Uterus (tissue), 4 donors: ENCODE measurements at places on chromosomes 4 and X. TPM values are rescaled to one million over a fixed set of nuclear protein-coding genes. Genes with fewer than 3 reads are reported as not detected.

Gene CWH43
- not detected for total RNA-seq

Gene UBE2D3
- total RNA-seq, result 261 TPM

Gene C1QTNF7
- 31.5 TPM for total RNA-seq

Gene ZFP92
- total RNA-seq, result 0.26 TPM

Gene BGN
- 40.0 TPM for total RNA-seq

GRCh38 chr4:139940600-139940999, 213.4 kb downstream of the MAML3 start:
- no peak overlapping the region for H3K27ac ChIP-seq
- no peaks in the 10 kb centered on the region for H3K36me3 ChIP-seq
- H3K4me3 ChIP-seq, result no peak overlapping the region
- DNase-seq, result no peak
- H3K27me3 ChIP-seq, result no peaks in the 10 kb centered on the region

DNA sequence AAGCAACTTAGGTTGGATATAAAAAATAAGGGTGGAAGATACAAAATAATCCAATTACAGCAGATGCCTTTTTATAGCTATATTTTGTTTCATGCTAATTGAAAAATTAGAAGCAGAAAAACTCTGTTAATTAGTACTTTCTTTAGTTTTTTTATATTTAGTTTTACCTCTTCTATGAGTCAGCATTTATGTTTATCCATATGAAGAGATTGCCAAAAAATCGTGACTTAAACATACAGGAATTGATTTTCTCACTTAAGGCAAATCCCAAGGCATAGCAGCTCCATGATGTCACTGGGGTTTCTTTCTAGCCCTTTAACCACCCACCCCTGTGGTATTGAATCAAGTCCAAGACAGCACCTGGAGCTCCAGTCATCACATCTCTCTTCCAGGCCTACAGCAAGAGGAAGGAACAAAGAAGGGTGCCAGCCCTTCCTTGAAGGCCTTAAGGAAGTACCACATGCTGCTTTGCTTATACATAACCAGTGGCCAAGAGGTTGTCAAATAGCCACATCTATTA, 365.8 kb upstream of the TENM3 start:
- H3K36me3 ChIP-seq, result no peaks in the 10 kb centered on the region
- no peak overlapping the region for H3K4me3 ChIP-seq
- no peaks in the 10 kb centered on the region for H3K4me1 ChIP-seq
- H3K27ac ChIP-seq, result no peak overlapping the region
- no peak for DNase-seq

GRCh38 chr4:166957451-166957850, 276.8 kb downstream of the SPOCK3 start:
- H3K4me3 ChIP-seq, result no peak overlapping the region
- no peaks in the 10 kb centered on the region for H3K27me3 ChIP-seq
- no peak for DNase-seq
- H3K4me1 ChIP-seq, result no peaks in the 10 kb centered on the region
- H3K27ac ChIP-seq, result no peak overlapping the region

DNA sequence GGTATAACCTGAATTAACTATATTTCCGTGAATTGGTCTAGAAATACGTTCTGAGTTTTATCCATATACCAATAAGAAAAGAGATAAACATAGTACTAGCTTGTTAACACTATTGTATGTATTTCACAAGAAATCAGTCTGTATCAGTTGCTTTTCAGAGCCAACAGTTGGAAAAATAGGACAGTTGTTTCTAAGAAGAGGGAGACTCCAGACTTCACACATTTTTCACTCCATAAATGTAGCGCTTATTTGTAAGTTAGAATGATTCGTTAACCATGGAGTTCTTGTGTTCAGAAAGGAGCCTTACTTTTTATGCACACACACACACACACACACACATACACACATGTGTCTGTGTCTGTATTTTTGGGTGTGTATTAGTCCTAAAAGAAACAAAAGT, 376.7 kb upstream of the SMIM31 start:
- no peaks in the 10 kb centered on the region for H3K36me3 ChIP-seq
- no peak overlapping the region for H3K27ac ChIP-seq
- no peak for DNase-seq
- H3K4me3 ChIP-seq, result no peak overlapping the region
- H3K4me1 ChIP-seq, result no peaks in the 10 kb centered on the region
- H3K27me3 ChIP-seq, result no peaks in the 10 kb centered on the region

GRCh38 chr4:8362483-8362882, 78.0 kb downstream of the ACOX3 start:
- H3K36me3 ChIP-seq, result no peaks in the 10 kb centered on the region
- no peak for DNase-seq
- no peak overlapping the region for H3K4me3 ChIP-seq

DNA sequence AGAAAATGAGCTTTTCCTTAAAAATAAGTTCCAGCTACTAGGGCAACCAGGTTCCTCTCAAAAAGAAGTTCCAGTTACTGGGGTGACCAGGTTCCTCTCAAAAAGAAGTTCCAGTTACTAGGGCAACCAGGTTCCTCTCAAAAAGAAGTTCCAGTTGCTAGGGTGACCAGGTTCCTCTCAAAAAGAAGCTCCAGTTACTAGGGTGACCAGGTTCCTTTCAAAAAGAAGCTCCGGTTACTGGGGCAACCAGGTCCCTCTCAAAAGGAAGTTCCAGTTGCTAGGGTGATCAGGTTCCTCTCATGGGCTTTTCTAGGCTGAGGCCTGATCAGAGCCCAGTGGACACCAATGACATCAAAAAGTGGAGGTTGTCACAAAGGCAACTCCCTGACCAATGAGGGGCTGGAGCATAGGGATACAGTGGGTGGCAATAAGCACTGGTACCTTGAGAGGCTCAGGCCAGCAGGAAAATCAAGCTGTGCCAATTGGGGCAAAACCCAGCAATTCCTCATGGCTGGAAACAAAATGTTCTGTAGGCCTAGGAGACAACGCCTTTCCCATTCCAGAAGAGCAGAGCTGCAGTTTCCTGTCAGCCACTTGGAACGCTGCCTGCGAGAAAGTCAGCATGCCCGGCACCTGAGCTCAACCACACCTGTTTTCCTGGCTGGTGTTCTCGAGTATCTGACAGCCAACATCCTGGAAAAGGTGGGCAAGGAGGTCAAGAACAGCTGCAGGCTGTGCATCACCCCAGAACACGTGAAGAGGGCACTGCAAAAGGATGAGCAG, 12.3 kb upstream of the SYTL5 start:
- no peak for DNase-seq
- no peaks in the 10 kb centered on the region for H3K4me1 ChIP-seq
- no peak overlapping the region for H3K4me3 ChIP-seq
- no peaks in the 10 kb centered on the region for H3K36me3 ChIP-seq
- H3K27ac ChIP-seq, result no peak overlapping the region
